ENCODE measurements at places on chromosomes 7 and 10. TPM values are rescaled to one million over a fixed set of nuclear protein-coding genes. Genes with fewer than 3 reads are reported as not detected.

DNA sequence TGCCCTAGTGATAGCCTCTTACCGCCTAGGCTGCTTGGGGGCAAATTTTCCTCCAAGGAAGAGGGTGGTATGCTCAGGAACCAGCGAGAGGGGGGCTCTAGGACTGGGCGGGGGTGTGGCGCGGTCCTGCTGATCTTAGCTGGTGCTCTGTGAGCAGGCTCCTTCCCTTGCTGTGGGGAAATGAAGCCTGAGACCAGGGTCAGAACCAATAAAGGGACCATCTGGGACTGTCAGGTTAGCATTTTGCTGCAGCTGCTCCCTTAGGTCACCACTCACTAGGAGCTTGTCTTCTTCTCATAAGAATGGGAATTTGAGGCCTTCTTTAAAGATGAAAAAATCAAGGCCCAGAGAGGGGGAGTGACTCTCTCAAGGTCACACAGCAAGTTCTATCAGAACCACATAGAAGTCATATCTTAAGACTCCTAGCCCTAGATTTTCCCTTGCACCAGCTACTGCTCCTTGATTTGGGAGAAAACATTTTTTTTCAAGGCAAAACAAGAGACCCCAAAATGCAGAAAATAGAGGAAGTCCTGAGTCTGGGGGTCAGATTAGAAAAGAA, 2.0 kb upstream of the NEUROG3 start:
- H3K27me3 ChIP-seq: peaks cover 98% of the 10 kb centered on the region
- no peak for DNase-seq
- H3K4me1 ChIP-seq: peaks cover 30% of the 10 kb centered on the region
- no peak overlapping the region for H3K27ac ChIP-seq
- H3K36me3 ChIP-seq: no peaks in the 10 kb centered on the region

DNA sequence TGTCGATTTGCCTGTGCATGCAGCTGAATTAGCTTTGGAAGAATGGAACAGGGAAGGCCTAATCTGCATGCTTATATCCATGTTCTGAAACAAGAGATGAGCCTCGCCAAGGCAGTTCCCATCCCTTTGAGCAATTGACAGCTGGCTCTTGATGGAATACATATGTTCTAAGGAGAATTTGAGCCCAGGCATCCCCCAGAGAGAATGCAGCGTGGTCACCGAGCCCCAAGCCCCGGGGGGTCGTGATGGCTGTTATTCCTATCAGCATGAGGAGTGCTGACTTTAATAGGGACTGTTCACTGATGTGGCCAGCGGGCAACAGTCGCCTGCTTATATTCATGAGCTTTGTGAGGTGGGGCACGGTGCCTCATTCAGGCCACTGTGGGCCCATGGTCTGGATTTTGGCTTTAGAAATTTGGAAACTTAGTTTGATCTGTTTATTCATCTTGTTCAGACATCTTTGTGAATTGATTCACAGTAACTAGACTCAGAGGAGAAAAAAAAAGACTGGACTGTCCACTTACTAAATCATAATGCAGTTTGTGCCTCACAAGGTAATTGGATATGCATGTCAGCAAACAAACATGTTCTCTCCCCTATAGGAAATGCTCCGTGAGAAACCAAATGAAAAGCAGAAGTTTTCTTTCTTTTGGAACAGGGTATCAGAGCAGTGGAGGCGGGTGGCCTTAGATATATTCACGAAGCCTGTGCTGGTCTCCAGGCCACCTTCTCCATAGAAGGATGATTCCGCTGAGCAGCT, 204.9 kb downstream of the CCDC3 start:
- no peak for DNase-seq
- H3K27ac ChIP-seq: no peak overlapping the region
- no peaks in the 10 kb centered on the region for H3K27me3 ChIP-seq
- H3K4me3 ChIP-seq: no peak overlapping the region
- H3K36me3 ChIP-seq: peaks cover 9% of the 10 kb centered on the region
- H3K4me1 ChIP-seq: no peaks in the 10 kb centered on the region

DNA sequence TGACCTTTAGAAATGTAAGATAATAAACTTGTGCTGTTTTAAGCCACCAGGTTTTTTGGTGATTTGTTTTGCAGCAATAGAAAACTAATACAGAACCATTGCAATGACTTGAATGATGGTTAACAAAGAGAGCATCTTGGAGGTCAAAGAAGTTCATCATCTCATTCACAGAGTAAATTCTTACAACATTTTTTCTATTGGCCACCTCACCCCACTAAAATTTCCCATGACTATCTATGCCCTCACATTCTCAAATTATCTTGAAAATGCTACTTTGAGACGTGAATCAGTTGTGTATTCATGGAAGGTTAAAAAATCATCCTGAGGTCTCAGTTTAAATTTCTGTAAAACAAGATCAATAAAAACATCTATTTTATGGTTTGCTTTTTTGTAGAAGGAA, 754.2 kb downstream of the SORCS1 start:
- no peak for DNase-seq
- H3K36me3 ChIP-seq: no peaks in the 10 kb centered on the region
- H3K4me3 ChIP-seq: no peak overlapping the region
- H3K4me1 ChIP-seq: no peaks in the 10 kb centered on the region

GRCh38 chr7:47581438-47581803, 490 bp downstream of the TNS3 start:
- H3K4me1 ChIP-seq: peaks cover 63% of the 10 kb centered on the region
- peak overlapping the region; percentile 66 for H3K27ac ChIP-seq
- H3K4me3 ChIP-seq: peak overlapping the region; percentile 84
- no peak for DNase-seq
- H3K27me3 ChIP-seq: no peaks in the 10 kb centered on the region

DNA sequence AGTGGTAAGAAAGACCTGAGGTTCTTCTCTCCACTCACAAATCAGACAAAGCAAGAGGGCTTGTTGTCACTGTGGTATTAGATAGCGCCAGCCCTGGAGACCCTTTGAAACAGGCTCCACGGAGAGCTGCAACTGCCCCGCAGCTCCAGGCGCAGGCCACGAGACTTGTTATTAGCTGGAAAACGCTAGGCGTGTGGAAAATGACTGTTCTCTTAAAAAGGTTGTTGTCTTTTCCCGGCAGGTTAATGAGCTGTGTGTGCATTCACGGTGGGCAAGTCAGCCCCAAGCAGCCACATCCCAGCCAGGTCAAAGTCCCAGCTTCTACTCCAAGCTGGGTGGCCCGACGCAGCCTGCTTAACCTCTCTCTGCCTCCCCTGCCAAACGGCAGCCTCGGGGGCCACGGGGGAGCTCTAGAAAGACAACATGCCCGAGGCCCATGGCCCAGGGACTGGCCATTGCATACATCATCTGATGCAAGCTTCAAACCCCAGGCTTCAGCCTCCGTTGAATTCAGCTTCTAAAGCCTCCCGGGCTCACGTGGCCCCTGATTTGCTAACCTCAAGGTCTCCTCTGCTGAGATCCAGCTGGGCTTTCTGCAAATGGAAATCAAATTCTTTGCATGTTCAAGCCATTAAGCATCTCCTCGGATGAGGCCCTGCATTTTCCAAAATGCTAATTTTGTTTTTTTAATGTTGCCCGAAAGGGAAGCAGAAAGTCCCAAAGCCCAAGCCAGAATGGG, 61.3 kb upstream of the DNAAF5 start:
- no peaks in the 10 kb centered on the region for H3K36me3 ChIP-seq
- H3K4me3 ChIP-seq: peak overlapping the region; percentile 24
- peaks cover 55% of the 10 kb centered on the region for H3K4me1 ChIP-seq
- no peak for DNase-seq
- peak overlapping the region; percentile 84 for H3K27ac ChIP-seq

- H3K36me3 ChIP-seq: no peaks in the 10 kb centered on the region
- no peaks in the 10 kb centered on the region for H3K27me3 ChIP-seq
- peaks cover 79% of the 10 kb centered on the region for H3K4me1 ChIP-seq
Measured at GRCh38 chr10:11106621-11107374, 89.1 kb downstream of the CELF2 start.

- H3K27ac ChIP-seq: no peak overlapping the region
- H3K36me3 ChIP-seq: no peaks in the 10 kb centered on the region
- no peak for DNase-seq
- no peaks in the 10 kb centered on the region for H3K27me3 ChIP-seq
- no peak overlapping the region for H3K4me3 ChIP-seq
Measured at GRCh38 chr7:74012842-74013249, 15.1 kb upstream of the ELN start.

GRCh38 chr10:58513188-58514110, 777 bp downstream of the BICC1 start:
- no peaks in the 10 kb centered on the region for H3K36me3 ChIP-seq
- H3K27ac ChIP-seq: peak overlapping the region; percentile 78
- H3K4me3 ChIP-seq: peak overlapping the region; percentile 72
- peaks cover 76% of the 10 kb centered on the region for H3K27me3 ChIP-seq
- DNase-seq: peak; percentile 71

DNA sequence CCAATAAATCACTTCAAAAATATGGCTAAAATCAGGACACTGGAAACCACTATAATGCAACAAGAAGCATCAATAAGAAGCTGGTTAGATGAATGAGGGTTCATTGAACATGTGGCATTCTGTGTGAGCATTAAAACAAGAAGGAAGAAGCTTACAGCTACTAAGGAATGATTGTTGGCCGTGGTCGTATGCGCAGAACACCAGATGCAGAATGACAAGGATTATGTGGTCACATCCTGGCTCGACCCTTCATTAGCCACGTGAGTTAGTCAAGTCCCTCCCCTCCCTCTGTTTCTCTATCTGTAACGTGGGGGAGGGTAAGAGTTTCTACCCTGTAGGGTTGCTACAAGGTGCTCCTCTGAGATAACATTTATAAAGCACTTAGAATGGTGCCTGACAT, 174.3 kb downstream of the ADAM12 start:
- H3K36me3 ChIP-seq: no peaks in the 10 kb centered on the region
- DNase-seq: no peak
- H3K4me1 ChIP-seq: peaks cover 2% of the 10 kb centered on the region

PRPS1L1 gene
- not detected for total RNA-seq

CALD1 gene
- 122 TPM for total RNA-seq

CUBN gene
- 0.44 TPM for total RNA-seq

PNLIPRP3 gene
- not detected for total RNA-seq

CYP2W1 gene
- not detected for total RNA-seq

All from left ventricle myocardium inferior (tissue), 1 donor.